ENCODE measurements at places on chromosomes 7 and 10.

- DNase-seq = no peak
Measured at GRCh38 chr7:8338206-8338605, 76.2 kb upstream of the ICA1 start.

DNA sequence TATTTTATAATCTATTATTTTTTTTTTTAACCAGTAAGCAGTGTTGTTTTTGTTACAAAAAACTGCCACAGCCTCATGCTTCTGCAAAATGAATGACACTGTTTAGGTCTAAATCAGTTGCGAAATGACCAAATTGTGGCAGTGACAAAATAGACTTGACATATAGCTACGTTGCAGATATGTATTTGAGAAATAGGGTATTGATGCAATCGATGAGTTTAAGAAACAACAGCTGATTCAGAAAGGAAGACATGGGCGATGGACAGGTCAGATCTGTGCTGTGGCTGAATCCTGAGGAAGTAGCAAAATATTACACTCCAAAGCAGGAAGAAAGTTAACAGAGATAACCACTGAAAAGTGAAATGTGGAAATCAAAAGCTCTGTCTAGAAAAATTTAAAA is 89.0 kb upstream of the STEAP4 start:
- DNase-seq = no peak

GRCh38 chr7:80622541-80622940 is 15.9 kb upstream of the CD36 start:
- no peak for DNase-seq

DNA sequence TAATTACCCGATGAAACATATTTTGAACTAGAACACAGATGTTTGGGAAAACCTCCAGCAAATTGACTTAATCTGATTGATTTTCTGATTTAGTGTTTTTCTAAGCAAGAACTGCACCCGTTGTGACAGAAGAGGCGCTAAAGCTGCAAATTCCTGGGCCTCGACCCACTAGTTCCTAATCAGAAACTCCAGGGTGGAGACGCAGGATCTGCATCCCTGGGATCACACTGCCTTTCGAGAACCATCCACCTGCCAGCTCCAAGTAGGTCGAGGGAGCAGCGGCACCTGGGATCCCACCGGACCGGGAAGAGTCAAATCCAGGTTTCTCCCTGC is 136.8 kb upstream of the CDCA7L start:
- DNase-seq = no peak

- no peak for DNase-seq
Measured at GRCh38 chr10:61960396-61961120, 59.1 kb downstream of the ARID5B start.

- DNase-seq = no peak
Measured at GRCh38 chr10:64148607-64149006, 627.4 kb downstream of the REEP3 start.

DNA sequence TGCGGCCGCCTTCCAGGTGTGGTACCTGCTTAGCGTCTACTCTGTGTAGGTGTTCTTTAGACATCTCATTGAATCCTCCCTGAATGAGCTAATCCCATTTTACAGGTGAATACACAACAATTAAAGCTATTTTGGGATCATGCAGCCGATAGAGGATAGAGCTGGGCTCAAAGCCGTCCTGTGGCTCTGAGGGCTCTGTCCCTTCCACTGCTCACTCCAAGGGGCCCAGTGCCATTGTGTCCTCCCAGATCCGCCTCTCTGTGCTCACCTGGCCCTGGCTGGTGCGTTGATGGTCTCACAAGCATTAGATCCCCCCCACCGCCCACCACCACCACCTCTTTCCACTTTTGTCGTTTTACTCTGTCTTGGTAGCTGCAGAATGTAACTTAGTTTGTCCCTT is 13.1 kb downstream of the NPTX2 start:
- no peak for DNase-seq

GRCh38 chr10:107398115-107398514 is 233.6 kb upstream of the SORCS1 start:
- no peak for DNase-seq

DNA sequence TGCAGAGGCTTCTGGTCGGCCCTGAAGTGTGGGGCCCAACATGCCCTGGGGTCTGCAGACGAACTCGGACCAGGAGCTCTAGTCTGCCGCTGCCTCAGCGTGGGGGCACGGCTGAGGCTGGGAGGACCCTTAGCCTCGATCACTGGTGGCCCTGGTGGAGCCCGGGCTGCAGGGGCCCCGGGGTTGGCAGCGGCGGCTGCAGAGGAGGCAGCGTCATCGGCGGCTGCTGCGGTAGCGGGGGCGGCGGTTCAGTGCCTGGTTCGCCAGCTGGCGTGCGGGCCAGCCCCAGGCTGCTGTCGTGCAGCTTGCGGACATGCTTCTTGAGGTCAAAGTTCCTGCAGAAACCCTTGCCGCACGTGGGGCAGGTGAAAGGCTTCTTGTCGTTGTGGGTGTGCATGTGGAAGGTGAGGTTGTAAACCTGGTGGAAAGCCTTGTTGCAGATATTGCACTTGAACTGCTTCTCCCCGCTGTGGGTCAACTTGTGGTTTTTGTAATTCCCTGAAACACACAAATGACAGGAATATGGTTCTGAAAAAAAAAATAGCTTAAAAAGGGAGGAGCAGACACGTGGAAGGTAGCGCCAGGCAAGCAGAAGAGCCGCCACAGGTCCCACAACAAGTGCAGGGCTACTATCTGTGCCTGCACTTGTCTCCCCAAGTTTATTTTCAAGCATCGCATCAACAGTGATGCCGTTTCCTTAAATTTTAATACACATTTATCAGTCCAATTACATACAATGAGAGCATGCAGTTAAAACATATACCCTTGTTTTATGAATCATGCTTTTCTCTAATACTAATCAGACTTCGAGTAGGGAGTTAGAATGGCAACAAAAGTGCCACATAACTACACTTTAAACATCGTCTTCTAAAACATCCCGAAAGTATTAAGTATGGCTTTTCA is 2.4 kb downstream of the FEZF1 start:
- no peak for DNase-seq

- DNase-seq = no peak
Measured at GRCh38 chr10:101607124-101607523, 19.0 kb downstream of the DPCD start.

- DNase-seq = no peak
Measured at GRCh38 chr10:30238836-30239235, 110.2 kb downstream of the MTPAP start.

- no peak for DNase-seq
Measured at GRCh38 chr7:129122751-129123509, 21.6 kb upstream of the TSPAN33 start.

DNA sequence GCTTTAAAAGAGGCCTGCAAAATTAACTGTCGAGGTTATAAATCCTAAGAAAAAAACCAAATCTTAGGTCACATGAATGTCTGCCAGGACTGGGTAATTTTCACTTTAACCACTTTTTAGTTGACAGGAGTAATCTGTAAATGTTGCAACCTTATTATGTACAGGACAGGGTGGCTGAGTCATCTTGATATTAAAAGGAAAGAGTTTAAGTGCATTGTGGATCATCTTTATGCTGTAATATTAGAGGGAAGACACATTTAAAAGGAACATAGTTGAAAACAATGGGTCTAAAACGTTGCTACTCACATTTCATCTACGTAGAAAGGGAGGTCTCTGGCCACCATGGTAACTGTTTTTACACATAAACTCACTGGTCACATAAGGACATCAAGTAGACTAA is 115.5 kb downstream of the LSMEM1 start:
- no peak for DNase-seq

DNA sequence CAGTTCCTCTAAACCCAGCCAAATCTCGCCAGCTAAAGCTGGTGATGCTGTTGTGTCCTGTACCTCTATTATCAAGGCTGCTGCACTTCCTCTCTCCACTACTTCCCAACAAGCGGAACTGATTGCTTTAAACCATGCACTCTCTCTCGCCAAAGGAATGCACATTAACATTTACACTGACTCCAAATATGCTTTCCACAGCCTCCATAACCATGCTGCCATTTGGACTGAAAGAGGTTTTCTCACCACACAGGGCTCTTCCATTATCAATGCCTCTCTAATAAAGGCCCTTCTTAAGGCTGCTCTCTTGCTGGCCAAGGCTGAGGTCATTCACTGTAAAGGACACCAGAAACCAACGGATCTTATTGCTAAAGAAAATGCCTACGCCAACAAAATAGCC is 11.4 kb upstream of the LRRC61 start:
- DNase-seq = no peak

DNA sequence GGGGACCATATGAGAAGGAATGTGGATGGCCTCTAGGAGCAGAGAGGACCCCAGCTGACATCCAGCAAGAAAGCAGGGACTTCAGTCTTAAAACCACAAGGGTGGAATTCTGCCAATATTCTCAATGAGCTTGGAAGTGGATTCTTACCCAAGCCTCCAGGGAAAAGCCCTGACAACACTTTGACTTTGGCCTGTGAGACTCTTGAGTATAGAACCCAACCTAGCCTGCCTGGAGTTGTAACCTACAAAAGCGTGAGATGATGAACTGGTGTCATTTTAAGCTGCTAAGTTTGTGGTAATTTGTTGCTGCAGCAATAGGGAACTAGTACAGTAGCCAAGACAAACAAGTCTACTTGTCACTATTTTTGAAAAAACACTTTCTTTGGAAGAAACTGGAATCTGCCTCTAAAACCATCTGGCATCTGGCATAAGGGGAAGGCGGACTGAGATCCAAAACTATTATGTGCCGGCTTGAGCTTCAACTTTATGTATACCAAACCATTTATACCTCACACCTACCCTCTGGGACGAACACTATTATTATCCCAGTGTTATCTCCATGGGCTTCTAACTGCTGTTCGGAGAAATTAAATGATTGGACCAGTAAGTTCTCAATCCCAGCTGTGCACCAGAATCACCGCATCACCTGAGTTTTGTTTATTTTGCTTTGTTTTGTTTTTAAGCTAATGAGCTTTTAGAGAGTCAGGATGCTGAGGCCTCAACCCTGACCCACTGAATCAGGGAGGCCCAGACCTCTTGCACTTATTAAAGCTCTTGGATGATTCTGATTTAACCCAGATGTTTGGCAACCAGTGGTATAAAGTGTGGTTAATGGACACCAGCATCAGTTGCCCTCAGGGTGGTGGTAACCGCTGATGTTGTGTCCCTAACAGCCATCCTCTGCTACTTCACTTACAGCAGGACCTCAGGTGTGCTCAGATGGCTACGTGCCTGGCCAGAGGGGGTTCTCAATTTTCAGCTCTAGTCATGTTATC is 83.0 kb downstream of the C1GALT1 start:
- no peak for DNase-seq

Measured in T-cell (primary cell).